Midbrain (tissue), 1 donor: ENCODE measurements at places on chromosomes 12 and 14.
A peak's percentile ranks its signal among the peaks of the same experiment; 100 is the strongest.

DNA sequence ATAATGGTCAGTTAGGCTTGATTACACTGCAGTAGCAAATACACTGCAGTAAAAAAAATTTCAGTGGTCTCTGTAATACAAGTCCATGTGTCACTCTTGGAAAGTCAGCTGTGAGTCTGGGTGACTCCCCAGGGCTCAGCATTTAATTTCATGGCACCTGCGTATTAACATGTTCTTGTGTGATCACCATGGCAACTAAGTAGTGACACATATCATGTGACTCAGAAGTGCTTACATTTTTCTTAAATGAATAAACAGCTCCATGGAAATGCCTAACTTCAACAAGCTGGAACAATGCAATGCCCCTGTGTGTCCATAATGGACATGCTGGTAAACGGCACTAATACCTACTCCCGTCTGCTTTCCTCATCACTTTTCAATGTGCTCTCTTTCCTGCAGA, 88.5 kb upstream of the ANO4 start:
- no peak for DNase-seq

DNA sequence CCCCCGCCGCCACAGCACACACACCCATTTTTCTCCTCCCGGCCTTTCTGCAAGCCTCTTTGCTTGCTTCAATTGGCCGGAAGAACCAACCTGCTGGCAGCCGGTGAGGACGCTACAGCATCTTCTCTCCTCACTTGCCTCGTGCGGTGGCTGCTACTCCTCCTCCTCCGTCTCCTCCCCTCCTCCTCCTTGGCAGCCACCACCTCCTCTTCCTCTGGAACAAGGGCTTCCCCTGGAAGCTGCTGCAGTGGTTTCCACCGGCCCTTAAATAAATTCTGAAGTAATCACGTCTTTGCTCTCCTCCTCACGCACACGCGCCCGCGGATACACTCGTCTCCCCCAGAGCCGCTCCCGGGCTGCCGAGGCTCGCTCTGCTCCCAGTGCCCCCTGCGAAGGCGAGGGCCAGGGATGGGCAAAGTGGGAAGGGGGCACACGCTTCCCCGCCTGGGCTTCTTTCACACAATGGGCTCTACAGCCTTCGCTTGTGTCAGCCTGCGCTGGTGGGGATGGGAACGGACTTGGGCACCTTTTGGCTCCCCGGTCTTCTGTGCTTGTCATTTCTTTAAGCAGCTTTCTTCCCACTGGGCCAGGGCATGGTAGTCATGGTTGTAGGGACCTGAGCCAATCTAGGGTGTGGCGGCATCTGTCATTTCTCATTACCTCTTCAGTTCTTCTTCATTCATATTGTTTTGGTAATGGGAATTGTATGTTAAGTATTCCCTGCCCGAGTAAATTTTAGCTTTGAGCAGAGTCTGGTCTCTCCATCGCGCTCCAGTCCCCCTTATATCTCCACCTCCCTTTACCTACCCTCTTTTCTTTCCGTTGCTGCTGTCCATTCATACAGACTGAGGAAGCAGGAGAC, at the start of gene PPFIA2:
Gene PPFIA2, minus strand, starts transcription at position 161 of the 862 bp plus-strand sequence.
- DNase-seq = peak; percentile 58

GRCh38 chr12:114998750-114999128, 314.8 kb upstream of the TBX3 start:
- DNase-seq = no peak

GRCh38 chr12:54824402-54824801, 29.9 kb upstream of the MUCL1 start:
- DNase-seq = no peak

DNA sequence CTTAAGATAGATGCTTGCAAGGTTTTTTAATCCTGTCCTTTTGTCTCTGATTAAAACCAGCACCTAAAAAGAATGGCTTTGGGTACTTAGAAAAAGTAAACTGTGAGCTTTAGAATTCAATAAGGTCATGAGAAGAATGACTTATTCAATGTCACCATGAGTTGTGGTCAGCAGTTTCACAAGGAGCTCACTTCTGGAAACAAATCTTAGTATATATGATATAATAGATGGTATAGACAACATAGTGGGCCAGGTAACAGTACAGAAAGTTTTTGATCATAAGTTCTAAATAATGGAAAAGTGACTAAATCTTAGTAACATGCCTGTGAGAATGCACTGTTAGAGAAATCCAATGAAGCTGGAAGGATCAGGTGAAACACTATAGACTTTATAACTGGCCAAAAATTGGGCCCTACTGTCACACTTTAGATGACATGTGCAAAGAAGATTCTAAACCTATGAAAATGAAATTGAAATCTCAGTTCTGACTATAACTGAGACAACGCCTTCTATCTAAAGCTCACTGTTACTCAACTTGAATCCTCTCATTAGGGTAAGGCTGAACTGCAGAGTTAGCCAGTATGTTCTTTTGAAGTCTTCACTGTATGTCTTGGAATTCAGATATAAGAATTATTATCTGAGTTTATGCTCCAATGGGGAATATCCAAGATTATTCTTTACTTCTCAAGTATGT, 42.4 kb upstream of the RAD51AP1 start:
- DNase-seq = no peak

GRCh38 chr14:81940651-81941050, 407.0 kb upstream of the SEL1L start:
- no peak for DNase-seq

GRCh38 chr12:28535216-28535615, 345.0 kb downstream of the CCDC91 start:
- no peak for DNase-seq

GRCh38 chr12:57261428-57261865, 10.5 kb upstream of the STAC3 start:
- no peak for DNase-seq

- no peak for DNase-seq
These were observed 26.8 kb upstream of the C14orf180 start for GRCh38 chr14:104552738-104553125.

DNA sequence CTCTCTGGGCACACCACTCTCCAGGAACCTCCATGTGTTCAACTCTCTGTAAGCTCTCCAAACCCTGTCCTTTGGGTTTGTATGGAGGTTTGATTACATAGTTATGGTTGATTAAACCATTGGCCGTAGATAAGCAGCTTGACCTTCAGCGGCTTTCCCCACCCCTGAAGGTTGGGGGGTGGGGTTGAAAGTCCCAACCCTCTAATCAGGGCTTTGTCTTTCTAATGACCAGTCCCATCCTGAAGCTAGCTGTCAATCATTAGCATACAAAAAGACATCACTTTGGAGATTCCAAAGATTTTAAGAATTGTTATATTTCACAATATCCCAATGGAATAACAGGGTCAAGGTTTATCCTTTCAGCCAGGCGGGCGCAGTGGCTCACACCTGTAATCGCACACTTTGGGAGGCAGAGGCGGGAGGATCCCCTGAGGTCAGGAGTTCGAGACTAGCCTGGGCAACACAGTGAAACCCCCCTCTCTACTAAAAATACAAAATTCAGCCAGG, 8.4 kb downstream of the FAM186A start:
- no peak for DNase-seq

DNA sequence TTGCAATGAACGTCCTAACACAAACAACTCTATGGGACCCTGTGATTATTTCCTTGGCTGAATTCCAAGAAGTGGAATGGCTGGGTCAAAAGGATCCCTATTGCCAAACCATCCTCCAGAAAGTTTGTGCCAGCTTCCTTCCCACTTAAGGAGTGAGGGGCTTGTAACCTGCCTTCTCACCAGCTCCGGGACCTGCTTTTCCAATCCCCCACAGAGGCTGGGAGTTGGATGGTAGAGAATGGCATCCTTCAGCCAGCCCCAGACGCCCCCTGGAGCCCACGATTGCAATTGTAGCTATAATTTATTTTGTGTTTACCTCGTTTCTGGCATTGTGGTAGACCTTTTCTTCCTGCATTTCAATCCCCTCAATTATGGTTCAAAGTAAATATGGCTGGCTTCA, 9.7 kb upstream of the ZDHHC22 start:
- peak; percentile 34 for DNase-seq

- no peak for DNase-seq
These were observed 73.0 kb downstream of the ALG10B start for GRCh38 chr12:38389614-38390013.

DNA sequence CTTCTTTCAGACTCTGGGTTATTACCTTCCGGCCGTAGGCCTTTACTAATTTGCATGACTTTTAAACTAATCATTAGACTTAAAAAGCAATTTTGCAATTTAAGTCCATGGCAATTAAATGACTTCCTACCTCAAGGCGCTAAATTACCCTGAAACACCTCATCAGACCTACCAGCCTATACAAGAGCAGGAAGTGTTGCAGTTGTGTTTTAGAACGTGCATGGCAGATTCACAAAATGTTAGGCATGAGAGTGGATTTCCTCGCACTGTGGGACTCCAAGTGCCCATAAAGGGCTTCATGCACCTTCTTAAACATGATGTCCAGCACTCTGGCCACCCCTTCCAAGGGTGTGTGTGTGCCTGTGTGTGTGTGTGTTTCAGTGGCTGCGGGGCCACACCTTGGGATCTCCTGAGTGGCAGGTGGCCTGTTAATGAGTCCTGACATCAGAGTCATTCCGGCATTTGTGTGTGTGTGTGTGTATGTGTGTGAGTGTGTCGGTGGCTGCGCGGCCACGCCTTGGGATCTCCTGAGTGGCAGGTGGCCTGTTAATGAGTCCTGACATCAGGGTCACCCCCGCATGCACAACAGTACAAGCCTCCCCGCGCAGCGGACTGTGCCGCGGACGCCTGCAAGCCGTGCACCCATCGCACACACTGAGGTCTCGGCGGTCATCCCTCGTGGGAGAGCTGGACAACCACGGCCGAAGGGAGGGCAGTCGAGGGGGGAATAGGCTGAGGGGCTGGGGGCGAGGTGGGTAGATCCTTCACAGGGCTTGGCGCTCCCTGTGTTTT, 900 bp downstream of the C2CD5 start:
- peak; percentile 51 for DNase-seq

DNA sequence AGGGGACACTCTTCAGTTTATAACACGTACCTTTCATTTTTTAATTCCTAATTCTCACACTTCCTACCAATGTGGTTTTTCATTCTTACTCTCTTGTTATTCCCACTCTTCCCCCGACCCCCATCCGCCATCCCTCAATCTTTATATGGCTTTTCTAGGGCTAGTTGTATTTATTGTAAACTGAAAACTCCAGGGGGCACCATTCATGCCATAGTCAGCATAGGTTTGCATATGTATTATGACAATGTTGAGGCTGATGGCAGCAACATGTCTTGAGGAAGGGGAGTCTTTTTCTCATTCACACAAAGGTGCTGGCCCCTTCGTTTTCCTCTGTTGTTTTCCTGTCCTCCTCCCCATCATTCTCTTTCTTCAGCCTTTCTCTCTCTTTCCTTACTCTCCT, 27.7 kb upstream of the LTA4H start:
- no peak for DNase-seq

- no peak for DNase-seq
These were observed 67.6 kb downstream of the AACS start for GRCh38 chr12:125132698-125133400.

- DNase-seq = no peak
These were observed 101.2 kb downstream of the NINJ2 start for GRCh38 chr12:561908-562593.

- DNase-seq = peak; percentile 25
These were observed 7.9 kb downstream of the DYNC1H1 start for GRCh38 chr14:101972126-101972866.

GRCh38 chr12:92471551-92471950, 231.2 kb upstream of the PLEKHG7 start:
- DNase-seq = no peak

DNA sequence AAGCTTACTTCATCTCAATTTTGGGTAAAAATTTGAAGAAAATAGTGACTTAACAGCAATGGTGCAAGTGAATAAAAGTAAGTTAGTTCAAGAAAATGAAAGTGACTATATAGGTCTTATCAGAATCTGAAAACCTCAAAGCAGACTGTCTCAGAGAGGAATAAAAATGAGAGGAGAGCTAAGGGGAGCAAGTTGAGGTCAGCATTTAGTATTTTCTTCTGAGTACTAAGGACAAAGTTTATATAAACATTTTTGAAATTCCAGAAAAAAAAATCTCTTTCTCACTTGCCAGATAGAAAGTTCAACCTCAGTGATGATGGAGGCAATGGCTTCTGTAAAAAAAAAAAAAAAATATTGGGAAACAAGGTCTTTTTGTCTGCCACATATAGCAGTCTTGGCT, 414.1 kb downstream of the NPAS3 start:
- no peak for DNase-seq

GRCh38 chr14:30569216-30569902, 10.4 kb downstream of the G2E3 start:
- DNase-seq = no peak

- no peak for DNase-seq
These were observed 16.9 kb downstream of the DHRS2 start for GRCh38 chr14:23653051-23653450.

GRCh38 chr12:51970904-51971646, 19.6 kb downstream of the ACVR1B start:
- DNase-seq = no peak

- peak; percentile 44 for DNase-seq
These were observed 3.6 kb upstream of the NPAS3 start for GRCh38 chr14:32934881-32935633.

GRCh38 chr14:58749066-58749669, 111.4 kb downstream of the DACT1 start:
- peak; percentile 21 for DNase-seq

DNA sequence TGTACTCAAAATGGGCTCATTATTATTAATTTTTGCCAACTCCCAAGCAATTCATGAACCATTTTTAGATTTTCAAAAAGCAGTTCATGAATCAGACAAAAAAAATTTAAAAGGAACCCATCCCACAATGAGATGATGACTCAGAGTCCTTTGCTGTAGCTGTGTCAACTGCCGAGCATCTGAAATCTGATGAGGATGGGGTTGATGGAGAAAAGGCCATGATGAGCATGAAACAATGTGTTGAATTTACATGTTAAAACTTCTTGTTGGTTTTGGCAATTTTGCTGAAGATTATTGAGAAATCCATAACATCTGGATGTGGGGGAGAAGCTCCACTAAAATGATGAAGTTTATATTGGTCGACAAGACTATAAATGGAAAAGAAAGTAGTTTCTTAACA, 378.0 kb downstream of the FOXG1 start:
- no peak for DNase-seq

DNA sequence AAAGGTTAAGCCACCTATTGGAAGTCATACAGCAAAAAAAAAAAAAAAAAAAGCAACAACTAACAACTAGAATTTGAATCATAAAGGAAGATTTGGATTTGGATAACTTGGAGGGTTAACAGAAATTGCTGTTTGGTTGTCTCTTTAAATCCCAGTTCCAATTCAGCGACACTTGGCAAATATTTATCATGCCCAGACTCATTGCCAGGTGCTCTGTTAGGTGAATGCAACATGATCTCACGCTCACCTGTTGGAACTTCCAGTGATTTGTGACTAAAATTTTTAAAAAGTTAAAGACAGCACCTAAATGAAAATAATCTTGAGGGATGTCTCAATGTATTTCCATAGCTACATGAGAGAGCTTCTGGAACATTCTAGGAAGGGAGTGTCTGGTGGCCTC, 103.7 kb downstream of the TBX3 start:
- no peak for DNase-seq

DNA sequence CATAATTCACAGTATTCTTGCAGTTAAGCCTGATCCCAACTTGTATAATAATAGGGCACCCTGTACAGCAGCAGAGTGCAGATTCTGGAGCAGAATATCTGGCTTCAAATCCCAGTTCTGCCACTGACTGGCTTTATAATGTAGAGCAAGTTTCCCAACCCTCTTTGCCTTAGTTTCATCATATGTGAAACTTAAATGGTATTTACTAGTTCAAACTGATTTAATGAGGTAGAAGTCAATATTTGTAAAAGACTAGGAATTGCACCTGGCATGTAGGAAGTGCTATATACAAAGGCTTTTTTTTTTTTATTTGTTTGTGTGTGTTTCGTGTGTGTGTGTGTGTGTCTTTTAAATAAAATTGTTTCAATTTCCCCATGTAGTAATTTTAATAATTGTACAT, 125.9 kb downstream of the CCER1 start:
- no peak for DNase-seq
